ENCODE measurements at places on chromosomes 4 and X.

DNA sequence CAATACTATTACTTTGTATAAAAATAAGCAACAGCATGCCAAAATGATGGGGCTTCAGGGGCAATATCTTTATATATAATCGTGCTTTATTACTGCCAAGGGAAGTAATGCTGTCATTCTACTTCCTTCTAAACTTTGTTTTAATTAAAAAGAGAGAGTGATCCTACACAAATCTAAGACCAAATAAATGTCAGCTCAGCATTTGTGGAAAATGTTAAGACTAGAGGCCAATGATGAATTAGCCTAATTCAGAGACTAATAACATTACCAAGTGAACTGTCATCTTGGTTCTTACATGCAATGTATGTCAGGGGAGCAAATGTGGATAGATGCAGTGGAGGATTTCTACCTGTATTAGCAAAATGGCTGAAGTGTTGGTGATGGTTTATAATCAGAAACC lies 166.4 kb upstream of the PTCHD1 start:
- no peak for ATAC-seq

DNA sequence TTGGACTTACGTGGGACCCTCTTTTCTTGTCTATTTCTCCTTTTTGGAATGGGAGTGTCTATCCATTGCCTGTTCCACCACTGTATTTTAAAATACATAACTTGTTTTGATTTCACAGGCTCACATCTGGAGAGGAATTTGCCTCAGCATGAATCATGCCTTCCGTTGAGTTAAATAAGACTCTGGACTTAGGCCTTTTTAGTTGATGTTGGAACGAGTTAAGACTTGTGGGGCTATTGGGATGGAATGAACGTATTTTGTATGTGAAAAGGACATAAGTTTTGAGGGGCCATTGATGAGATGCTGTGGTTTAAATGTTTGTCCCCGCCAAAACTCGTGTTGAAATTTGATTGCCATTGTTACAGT lies 66.2 kb downstream of the BEX3 start:
- ATAC-seq, result no peak

DNA sequence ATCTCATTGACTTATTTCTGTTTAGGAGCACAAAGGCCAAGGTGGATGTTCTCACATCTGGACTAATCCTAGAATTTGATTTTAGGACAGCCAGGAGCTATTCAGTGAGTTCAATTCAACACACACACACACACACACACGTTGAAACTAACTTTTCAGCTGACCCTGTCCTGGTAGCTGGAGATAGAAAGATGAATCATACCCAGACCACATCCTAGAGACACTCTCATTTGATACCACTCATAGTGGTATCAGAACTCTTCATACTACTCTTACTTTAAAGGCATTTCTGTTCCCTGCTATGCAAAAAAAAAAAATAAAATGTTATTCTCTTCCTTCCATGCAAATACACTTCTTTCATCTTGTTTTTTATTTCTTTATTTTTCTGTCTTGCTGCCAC lies 36.7 kb downstream of the KLF8 start:
- ATAC-seq, result no peak

- ATAC-seq, result no peak
Measured at GRCh38 chr4:89109841-89110540, 1.3 kb upstream of the TIGD2 start.

GRCh38 chr4:106615961-106616360 lies 247.4 kb upstream of the GIMD1 start:
- ATAC-seq, result peak; percentile 46

Measured in SK-N-SH treated with all-trans-retinoic acid at 6 μM for 48 hours (cell line).